CD4-positive, alpha-beta T cell treated with Interleukin-6 for 4 hours (primary cell): ENCODE measurements at places on chromosomes 2 and 18.

DNA sequence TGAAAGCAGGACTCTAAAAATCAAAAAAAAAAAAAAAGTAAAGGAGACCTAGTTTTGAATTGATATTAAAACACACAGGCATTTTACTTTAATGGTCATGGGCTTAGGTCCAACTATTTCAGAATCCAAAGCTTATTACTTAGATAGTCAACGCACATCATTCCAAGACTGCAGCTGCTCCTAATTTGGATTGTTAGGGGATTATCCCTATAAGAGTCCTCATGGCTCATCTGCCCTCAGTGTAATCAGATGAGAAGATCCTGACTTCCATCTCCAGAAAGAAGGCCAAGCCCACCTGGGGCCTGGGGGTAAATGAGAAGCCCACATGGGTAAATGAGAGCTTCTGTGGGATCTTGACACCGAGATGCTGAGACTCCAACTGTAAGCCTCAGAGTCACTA is 424.2 kb downstream of the NRXN1 start:
- no peak for DNase-seq

DNA sequence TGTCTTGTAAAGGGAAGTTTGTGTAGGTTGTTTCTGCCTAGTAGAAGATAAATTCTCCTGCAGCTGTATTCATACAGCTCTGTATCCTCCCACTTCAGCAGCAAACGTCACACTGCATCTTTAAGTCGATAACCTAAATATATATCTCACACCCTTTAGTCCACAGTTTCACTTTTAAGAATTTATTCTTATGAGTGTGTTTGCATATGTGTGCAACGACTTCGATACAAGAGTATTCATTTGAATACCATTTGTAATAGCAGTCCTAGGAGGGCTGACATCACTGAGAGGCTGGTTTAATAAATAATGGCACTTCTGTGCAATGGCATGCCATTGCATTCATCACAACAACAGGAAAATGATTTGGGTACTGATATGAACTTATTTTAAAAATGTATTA is 63.8 kb upstream of the MSH6 start:
- DNase-seq: no peak

GRCh38 chr2:124623560-124623959 is 598.5 kb downstream of the CNTNAP5 start:
- no peak for DNase-seq

DNA sequence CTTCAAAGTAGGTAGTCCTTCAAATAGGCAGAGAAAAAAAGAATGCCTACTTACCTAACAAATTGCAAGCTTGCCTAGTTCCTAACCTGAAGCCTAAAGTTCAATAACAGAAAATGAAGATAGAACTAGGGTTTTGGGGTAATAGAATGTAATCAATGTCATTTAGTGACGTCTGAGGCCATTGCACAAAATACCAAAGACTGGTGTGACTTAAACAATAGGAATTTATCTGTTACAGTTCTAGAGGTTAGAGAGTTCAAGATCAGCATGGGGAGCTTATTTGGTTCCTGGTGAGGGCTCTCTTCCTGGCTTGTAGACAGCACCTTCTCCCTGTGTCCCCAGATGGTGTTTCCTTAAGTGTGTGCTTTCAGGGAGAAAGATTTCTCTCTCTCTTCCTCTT is 4.7 kb upstream of the NPC1 start:
- DNase-seq: no peak

- no peak for DNase-seq
Measured at GRCh38 chr2:201957091-201957490, 76.6 kb upstream of the FZD7 start.

DNA sequence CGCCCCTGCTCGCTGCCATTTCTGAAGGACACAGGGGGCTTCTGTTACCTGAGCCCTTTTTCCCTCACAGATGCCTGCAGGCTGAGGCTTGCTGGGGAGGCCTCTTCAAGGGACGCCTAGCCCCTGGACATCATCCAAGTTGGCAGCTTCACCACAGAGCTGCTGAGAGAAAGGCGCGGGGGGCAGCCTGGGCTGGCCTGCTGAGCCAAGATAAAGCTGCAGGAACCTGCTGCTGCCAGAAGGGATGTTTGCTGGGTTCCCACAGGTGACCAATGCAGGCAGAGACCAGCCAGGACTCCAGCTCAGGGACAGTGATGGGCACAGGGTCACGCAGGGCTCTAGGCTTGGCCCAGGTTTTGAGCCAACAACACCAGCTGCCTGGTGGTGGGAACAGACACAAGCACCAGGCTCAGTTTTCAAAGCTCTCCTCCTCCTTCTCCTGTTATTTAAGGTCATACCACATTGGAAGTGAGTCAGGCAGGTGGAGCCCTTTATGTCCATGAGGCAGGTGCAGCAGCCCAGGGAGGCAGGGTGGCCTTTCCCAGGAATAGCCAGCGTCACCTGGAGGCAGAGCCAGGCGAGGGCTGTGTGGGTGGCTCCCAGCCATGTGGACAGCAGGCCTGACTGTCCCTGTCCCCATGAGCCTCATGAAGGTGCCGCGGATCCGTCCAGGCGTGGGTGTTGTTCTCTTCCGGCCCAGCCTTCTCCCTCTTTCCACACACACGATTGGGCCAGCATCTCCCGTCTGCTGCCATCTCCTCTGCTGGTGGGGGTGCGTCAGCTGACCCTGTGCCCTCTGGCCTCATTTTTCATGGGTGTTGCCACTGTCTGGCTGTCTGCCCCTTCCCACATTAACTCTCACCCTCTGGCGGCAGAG is 515.5 kb upstream of the MYT1L start:
- DNase-seq: no peak

DNA sequence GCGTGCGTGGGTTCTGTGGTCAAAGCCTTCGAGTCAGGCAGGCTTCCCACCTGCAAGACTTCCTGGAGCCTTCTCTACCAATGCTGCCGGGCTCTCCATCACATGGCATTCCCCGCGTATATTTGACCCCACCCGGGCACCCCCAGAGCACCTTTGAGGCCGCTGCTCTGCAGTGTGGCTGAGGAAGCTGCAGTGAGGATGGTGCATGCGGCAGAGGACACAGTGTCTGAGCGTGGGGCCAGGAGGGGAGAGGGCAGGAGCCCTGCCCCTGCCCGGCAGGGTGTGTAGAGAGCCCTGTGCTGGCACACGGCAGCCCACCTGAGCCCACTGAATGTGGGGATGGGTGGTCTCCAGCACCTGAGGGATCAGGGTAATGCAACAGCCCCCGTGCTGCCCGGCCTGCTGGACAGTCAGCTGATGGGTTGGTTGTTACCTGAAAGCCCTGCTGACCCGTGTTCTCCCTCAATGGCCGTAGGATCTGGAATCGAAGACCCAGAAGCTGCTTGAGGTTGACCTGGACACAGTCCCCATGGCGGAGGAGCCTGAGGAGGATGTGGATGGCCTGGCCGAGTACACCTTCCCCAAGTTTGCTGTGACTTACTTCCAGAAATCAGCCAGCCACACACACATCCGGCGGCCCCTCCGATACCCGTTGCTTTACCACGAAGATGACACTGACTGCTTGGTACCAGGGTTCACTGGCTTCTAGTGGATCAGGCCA is 36.8 kb upstream of the GPR17 start:
- no peak for DNase-seq

DNA sequence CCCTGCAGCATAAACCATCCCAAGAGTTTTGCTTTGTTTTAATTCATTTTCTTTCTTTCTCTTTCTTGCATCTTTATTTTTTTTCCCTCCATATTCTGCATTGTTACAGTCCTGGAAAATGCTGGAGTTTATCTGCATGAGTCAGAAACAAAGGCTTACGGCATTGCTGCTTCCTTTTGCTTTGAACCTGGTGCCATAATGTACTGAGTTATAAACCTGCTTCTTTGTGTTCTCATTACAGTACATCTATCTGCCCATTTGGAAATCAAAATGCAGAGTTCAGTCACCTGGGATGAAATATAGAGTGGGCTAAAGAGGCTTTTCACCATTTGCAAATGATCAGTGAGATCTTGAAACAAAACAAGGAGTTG is 1009.2 kb upstream of the FANCL start:
- DNase-seq: no peak

- no peak for DNase-seq
Measured at GRCh38 chr2:237539681-237540080, 26.7 kb upstream of the PRLH start.

DNA sequence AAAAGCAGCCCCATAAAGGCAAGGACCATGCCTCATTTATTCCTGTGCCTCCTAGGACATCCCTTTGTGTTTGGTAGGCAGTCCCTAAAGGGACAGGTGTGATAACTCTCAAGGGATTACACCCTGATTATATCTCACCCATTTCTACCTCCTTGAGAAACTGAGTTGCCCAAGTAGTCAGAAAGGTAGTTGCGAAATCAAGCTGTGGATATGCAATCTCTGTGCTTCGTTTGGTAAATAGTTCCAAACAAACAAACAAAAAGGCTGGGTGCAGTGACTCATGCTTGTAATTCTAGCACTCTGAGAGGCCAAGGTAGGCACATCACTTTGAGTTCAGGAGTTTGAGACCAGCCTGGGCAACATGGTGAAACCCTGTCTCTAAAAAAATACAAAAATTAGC is 100.2 kb upstream of the ARL5A start:
- DNase-seq: no peak

GRCh38 chr2:138421971-138422335 is 79.6 kb upstream of the SPOPL start:
- no peak for DNase-seq

DNA sequence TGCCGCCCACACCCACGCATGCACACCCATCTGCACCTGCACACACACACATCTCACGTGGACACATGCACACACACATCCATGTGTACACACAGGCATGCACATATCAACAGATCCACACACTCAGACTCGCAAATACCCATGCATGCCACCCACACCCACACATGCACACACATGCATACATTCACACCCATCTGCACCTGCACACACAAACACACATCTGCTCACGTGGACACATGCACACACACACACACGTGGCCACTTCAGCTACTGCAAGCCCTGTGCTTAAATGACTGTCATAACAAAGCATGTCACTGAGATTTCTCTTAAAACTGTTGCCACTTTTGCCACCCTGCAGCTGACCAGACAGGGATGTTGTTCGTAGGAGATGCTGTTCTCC is 186.6 kb downstream of the SNTG2 start:
- DNase-seq: no peak

GRCh38 chr18:25672490-25672889 is 320.5 kb upstream of the ZNF521 start:
- DNase-seq: no peak

GRCh38 chr2:25491966-25492532 is 150.3 kb upstream of the DNMT3A start:
- no peak for DNase-seq

DNA sequence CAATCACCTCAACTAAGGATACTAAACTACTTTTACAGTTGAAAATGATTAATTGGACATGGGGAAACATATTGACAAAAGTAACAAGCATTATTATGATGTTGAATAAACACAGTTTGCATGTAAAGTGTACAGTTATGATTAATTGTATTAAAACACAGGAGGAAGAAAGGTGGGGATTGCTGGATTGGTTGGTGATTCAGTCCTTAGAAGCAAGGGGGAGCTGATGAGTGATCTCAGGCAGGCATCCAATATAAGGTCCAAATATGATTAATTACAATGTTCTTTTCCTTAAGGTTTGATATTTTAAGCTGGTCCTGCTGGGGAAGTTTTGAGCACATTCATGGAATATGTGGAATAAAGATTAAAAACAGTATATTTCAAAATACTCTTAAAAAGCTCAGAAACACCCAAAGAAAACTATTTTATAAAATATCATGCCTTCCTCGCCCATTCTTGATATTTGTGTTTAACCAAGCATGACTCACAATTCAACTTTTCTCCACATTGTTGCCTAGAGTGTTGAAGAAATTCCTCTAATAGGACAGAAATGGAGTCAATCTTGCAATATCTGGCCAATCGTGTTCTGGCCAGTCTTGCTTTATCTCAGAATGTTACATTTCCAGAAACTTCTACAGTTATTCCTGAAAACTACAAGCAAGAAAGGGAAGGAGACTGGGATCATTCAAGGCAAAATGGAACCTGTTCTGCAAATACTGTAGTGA is 268.2 kb downstream of the RPIA start:
- DNase-seq: no peak

DNA sequence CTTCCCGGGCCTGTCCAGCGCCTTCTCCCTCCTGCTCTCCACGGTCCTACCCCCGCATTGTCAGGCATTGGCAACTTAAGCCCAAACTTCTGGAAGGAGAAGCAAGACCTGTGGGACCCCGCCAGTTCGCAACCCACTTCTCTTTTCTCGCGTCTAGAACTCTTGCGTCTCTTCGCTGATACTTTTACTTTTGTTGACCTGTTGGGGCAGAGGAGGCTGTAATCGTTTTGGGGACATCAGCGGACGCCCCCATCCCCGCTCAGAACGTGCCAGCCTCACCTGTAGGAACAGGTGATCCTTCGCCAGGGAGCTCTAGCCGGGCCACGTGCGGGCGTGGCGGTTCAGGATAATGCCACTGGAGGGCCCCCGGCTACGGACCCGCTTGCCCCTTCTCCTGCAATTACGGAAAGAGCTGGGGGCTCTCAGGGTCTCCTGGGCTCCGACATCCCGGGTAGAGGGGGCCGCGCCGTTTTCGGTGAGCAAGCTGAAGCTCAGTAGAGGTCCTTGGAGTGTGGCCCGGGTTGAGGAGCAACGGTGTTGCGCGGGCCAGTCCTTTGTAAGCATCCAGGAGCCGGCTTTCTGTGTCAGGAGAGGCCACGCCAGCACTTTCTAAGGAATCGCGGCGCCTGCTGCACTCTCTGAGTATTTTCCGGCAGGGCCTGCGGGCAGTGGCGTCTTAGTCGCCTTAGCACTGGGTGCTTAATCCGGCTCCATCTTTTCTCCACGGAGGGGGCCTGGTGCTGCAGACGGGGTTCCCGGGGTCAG is 1.6 kb downstream of the MTCL1 start:
- peak; percentile 27 for DNase-seq

DNA sequence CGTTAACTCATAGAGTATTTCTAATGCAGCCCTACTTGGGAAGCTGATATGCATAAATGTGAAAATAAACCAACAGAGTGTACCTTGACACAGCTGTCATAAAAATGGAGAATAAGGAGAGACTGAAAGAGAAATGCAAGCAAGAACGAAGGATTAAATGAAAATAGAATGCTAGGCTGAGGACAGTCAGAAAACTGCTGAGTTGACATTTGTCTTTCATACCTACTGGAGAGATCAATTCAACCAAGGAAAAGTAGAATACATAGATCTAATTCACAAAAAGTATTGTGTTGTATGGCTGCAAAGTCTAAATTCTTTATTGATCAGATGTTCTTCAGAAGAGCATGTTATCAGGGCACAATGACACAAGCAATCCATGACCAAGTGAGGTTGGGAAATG is 112.0 kb downstream of the EPHA4 start:
- no peak for DNase-seq

DNA sequence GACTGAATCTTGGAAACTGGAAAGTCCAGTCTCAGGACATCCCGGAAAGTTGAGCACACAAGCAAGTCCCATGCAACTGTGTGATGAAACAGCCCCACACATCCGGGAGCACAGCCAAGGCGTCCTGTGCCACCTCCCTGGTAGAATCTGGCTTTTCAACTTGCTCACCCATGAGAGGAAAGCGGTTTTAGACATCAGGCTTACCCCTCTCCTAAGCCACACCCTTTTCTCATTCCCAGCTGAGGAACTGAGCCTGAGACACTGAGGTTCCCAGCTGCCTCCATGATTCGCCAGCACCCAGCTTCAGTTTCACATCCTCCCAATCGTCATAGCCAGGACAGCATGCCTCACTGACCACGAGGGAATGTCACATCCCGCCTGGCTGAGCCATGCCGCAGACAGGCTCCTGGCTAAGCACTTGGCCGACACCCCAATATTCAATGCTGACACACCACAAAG is 60.3 kb downstream of the STEAP3 start:
- DNase-seq: no peak

GRCh38 chr2:53787614-53788289 is 908 bp downstream of the ERLEC1 start:
- DNase-seq: no peak
